ENCODE measurements at places on chromosomes 16 and 17.

DNA sequence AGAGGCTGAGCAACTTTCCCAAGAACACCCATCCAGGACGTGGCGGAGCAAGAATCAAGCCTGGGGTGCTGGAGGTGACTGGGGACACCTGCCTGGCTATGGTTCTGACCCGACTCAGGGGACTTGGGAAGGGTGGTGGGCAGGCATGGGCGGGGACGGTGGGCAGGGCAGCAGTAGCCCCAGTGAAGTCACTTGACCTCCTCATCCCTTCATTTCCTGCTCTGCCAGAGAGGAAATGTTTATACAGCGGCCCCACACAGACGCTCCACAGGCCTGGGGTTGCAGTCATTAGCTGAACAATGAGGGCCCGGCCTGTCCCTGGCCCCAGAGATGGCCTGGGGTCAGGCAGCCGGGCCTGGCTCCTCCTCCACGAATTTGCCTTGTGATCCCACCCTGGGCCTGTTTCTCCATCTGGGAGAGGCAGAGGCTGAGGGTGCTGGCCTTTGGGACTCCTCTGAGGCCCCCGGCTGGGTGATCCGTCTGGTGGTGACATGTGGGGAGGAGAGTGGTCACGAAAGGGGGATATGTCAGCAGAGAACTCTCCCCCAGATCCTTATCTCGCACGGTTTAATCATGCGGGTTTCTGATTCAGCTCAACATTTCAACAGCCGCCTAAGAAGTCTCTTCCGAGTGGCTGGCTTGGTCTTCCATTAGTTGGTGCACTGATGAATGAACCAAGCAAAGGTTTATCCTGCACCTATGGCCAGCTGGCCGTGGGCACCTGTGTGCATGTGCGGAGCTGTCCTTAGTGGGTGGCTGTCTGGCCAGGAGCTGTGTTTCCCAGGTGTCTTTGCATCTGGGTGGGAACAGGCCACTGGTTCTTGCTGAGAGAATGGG lies 175.9 kb downstream of the IRF8 start:
- DNase-seq: peak; percentile 92
- peak overlapping the region; percentile 72 for H3K27ac ChIP-seq
- no peaks in the 10 kb centered on the region for H3K27me3 ChIP-seq
- H3K4me1 ChIP-seq: peaks cover 52% of the 10 kb centered on the region
- H3K36me3 ChIP-seq: no peaks in the 10 kb centered on the region
- H3K4me3 ChIP-seq: no peak overlapping the region

DNA sequence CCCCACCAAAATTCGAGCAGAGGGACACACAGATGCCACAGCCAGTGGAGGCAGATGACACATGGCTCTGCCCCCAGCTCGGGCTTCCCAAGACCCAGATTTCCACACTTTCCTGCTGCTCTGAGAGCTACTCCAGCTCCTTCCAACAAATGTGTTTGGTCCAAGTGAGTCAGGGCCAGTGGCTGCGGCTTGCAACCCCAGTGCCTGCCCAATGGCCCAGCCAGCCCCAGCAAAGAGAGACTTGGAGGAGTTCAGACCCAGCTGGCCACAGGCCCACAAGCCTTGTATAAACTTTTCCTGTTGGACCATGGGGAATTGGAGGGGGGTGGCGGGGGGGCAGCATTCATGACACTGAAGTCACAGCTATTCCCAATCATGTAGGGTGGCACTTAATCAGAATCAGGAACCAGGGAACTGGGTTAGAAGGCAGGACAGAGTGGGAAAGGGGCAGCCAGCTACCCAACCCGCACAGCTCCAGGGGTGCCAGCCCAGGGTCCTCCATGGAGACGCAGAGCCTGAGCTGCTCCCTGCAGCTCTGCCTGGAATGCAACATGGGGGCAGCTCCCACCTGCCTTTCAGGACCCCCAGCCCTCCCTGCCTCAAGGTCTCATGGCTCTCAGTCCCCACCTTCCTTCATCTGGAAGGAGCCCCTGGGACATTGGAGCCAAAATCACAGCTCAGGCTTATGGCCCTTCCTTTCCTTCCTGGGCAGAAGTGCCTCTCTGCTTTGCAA lies 17.5 kb upstream of the C16orf78 start:
- no peak overlapping the region for H3K4me3 ChIP-seq
- no peaks in the 10 kb centered on the region for H3K36me3 ChIP-seq
- no peaks in the 10 kb centered on the region for H3K4me1 ChIP-seq
- H3K27ac ChIP-seq: no peak overlapping the region
- DNase-seq: no peak

DNA sequence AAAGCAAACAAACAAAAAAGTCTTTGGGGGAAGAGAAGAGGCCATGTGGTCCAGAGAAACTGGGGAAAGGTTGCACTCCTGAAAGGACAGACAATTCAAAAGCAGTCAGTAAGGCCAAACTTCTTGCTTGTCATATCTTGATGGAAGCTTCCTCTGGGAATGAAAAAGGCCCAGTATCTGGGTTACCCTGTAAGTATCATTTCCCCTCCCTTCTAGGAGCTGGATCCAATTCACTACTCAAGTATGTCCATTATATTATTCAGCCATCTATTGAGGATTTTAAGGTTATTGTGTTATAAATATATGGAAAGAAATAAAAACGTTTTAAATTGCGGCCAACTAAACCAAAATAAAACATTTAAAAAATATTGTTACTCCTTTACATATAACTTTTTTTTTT lies 26.0 kb upstream of the MON1B start:
- no peak overlapping the region for H3K27ac ChIP-seq
- no peak overlapping the region for H3K4me3 ChIP-seq
- no peak for DNase-seq
- H3K36me3 ChIP-seq: no peaks in the 10 kb centered on the region
- H3K4me1 ChIP-seq: no peaks in the 10 kb centered on the region
- peaks cover 7% of the 10 kb centered on the region for H3K27me3 ChIP-seq

DNA sequence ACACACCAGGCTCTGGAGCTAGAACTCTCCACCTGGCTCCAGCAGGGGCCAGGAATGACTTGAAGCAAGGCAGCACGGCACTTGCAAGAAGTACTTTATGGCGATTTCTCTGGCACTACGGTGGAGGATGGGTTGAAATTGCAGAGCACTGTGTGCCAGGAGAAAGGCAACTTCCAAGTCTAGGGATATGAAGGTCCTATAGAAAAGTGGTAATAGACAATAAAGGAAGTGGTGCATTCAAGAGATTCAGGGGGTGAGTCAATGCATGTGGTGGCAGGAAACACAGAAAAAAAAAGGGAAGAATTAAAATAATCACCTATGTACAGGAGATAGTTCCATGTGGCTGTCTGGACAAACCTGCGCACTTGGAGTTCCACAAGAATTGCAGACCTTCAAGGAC lies 240.3 kb upstream of the DYNLRB2 start:
- no peaks in the 10 kb centered on the region for H3K36me3 ChIP-seq
- H3K4me3 ChIP-seq: peak overlapping the region; percentile 2
- peaks cover 59% of the 10 kb centered on the region for H3K4me1 ChIP-seq
- peak overlapping the region; percentile 95 for H3K27ac ChIP-seq

DNA sequence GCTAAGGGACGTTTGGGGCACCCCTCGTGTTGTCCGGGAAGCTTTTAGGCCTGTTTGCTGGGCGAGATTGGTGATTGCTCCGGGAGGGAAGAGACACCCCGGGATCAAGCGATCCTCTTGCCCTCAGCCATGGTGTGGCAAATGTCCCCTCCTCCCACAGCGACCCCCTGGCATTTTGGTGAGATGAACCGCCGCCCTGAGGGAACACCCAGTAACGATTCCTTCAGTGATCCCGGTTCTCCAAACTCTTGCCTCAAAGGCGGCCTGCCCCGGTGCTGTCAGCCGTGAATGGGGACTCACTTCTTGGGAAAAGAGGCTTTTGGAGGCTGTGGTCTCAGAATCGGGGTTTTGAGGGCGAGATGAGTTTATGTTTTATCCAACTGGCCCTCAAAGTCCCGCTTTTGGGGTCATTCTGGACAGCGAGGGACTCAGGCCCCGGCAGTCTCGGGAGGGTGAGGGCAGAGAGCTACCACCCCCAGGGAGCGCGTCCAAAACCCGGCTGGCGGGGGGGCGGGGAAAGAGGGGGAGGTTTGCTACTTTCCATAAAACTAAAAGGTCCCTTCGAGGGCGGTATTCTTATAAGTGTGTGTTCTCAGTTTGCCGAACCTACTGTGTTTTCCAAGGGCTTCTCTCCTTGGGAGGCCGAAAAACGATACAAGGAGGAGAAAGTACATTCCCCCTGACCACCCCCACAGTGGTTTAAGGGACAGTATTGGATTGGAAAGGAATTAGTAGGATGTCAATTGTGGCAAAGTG lies 232.7 kb downstream of the MRTFB start:
- peaks cover 41% of the 10 kb centered on the region for H3K36me3 ChIP-seq
- DNase-seq: no peak
- peak overlapping the region; percentile 32 for H3K27ac ChIP-seq
- no peaks in the 10 kb centered on the region for H3K27me3 ChIP-seq
- H3K4me1 ChIP-seq: peaks cover 52% of the 10 kb centered on the region

- H3K36me3 ChIP-seq: no peaks in the 10 kb centered on the region
- H3K4me1 ChIP-seq: no peaks in the 10 kb centered on the region
- H3K27me3 ChIP-seq: no peaks in the 10 kb centered on the region
- H3K27ac ChIP-seq: no peak overlapping the region
- no peak for DNase-seq
- no peak overlapping the region for H3K4me3 ChIP-seq
Observed at GRCh38 chr16:35148748-35149147, 1689.3 kb downstream of the TP53TG3F start.

DNA sequence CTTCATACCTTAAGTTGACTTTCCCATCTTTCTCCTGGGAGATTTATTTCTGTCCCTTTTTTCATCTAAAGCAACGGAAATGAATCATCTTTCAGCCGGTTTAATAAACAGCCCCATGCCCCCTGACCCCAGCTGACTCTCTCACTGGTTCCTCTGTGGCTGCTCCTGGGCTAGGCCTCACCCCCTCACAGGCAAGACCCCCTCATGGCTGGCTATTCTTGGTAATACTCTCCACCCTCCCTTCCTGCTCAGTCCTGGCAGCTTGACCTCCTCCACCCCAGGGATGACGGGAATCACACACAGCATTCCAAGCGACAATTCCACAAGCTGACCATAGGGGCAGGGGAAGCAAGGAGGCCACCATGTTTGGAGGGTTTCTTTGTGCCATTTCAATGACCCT lies 1.5 kb upstream of the ADAP2 start:
- DNase-seq: no peak
- H3K4me1 ChIP-seq: peaks cover 24% of the 10 kb centered on the region
- H3K27me3 ChIP-seq: peaks cover 23% of the 10 kb centered on the region
- no peak overlapping the region for H3K4me3 ChIP-seq
- H3K36me3 ChIP-seq: no peaks in the 10 kb centered on the region

- peaks cover 40% of the 10 kb centered on the region for H3K4me1 ChIP-seq
- no peaks in the 10 kb centered on the region for H3K27me3 ChIP-seq
- no peak overlapping the region for H3K4me3 ChIP-seq
- peak; percentile 68 for DNase-seq
Observed at GRCh38 chr16:65414284-65414984, 292.6 kb upstream of the CDH11 start.

- no peaks in the 10 kb centered on the region for H3K4me1 ChIP-seq
- H3K27me3 ChIP-seq: no peaks in the 10 kb centered on the region
- no peak overlapping the region for H3K27ac ChIP-seq
- no peaks in the 10 kb centered on the region for H3K36me3 ChIP-seq
- DNase-seq: no peak
- H3K4me3 ChIP-seq: no peak overlapping the region
Observed at GRCh38 chr17:62194401-62194800, 129.3 kb upstream of the MED13 start.

DNA sequence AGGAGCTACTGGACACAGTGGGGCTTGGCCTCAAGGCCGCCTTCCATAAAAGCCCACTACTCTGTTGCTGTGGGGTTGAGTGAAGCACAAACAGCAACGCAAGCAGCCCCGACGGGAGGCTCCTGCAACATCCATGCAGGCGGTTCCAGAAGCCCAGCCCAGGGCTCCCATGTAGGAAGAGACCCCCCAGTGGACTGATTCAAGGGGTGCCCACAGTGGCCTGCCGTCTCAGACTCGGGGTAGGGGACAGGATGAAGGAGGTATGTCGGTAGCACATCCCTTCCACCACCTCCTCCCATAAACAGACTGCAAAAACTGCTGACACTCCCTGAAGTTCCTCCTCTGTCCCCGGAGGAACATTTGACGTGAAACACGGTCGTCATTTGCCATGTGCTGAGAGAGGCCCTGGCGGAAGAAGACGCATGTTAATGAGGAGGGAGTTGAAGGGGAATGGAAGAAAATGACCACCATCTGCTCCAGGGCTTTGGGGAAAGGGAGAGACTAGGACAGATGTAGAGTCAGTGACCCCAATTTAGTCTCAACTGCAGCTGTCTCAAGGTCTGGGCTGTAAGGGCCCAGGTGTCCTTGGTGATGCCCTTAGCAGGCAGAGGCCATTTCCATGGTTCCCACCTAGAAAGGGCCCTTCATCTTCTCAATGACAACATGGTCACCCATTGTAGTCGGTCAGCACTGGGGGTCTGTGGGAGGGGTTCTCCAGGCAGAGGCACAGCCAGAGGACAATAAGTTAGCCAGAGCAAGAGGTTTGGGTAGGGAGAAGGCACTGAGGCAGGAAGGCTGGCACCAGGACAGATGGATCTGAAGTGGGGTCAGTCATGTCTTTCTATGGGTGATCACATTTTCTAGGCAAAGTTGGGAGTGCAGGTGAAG lies 200.6 kb downstream of the CPPED1 start:
- DNase-seq: no peak
- H3K27ac ChIP-seq: no peak overlapping the region
- H3K36me3 ChIP-seq: no peaks in the 10 kb centered on the region
- H3K4me1 ChIP-seq: no peaks in the 10 kb centered on the region
- no peaks in the 10 kb centered on the region for H3K27me3 ChIP-seq

- no peaks in the 10 kb centered on the region for H3K4me1 ChIP-seq
- H3K4me3 ChIP-seq: no peak overlapping the region
- DNase-seq: no peak
Observed at GRCh38 chr17:30992551-30992950, 21.7 kb downstream of the RNF135 start.

DNA sequence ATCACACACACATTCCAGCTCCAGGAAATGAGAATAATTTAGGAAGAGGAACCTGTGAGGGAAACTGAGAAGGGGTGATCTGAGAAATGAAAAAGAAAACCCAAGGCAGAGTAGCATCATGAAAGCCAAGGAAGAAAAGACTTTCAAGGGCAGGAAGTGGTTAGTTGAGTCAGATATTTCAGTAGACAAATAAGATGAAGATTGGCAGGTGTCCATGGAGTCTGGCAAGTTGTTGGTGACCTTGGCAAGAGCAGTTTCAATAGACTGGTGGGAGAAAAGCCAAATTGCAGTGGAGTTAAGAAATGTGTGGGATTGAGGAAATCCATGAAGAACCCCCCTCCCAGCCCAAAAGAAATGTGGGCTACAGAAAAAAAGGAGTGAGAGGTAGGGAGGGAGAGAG lies 10.7 kb downstream of the GNAO1 start:
- H3K27ac ChIP-seq: no peak overlapping the region
- peaks cover 4% of the 10 kb centered on the region for H3K36me3 ChIP-seq
- peak; percentile 33 for DNase-seq
- H3K4me1 ChIP-seq: peaks cover 11% of the 10 kb centered on the region
- H3K4me3 ChIP-seq: no peak overlapping the region
- H3K27me3 ChIP-seq: no peaks in the 10 kb centered on the region

DNA sequence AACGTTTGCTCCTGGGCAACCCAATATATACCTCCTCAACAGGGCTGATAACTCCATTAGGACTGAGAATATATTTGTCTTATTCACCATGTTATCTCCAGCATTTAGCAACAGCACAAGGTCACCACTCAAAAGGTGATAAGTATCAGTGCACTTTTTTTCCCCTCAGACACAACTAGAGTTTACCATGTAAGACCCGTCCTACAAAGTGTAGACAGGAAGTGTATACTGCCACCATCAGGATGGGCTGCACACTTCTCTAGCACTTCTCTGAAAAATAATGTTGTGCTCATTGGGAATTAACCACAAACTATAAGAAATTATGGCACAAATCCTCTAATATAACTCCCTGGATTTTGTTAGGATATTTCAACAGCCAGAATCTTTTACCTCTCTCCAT lies 5.7 kb upstream of the VAT1L start:
- H3K4me1 ChIP-seq: peaks cover 18% of the 10 kb centered on the region
- no peaks in the 10 kb centered on the region for H3K36me3 ChIP-seq

Measured in SJSA1 (cell line).